ENCODE measurements at places on chromosomes 1 and 21.

DNA sequence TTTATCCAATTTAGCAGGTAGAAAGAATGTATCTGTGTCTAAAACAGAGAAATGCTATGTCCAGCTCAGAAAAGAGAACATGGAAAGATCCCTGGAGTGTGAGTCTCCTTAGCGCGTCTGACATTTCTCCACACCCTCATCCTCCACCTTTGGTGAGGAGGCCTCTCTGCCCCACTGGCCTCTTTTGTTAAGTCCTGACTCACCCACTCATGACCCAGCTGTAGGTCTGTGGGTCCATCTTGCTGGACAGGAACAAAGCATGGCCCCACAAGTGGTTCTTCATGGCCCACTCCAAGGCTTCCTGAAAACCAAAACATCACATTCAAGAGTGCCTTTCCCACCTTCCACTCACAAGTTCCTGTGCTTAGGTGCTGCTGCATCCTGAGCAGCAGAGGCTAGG, 15.8 kb downstream of the SEC16B start:
- no peak for DNase-seq

DNA sequence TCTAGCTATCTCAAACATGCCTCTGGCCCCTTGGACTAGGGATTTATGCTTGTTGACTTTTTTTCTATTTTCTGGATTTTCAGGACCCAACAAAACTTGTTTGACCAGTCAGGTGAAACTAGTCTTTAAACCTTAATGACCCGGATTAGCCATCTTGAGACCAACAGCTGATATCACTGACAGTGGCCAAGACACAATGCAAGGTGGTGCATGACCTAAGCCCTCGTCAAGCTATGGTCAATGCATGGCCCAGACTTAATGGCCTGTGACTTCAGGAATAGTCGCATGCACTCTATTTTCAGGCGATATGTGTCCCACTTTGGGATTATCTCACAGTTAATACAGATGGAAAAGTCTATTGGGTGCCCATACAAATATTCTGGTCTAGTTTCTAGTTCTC, 190.4 kb downstream of the ZBTB18 start:
- DNase-seq = no peak

GRCh38 chr1:185733818-185734735, at the start of gene HMCN1:
Gene HMCN1 (plus strand): TSS chr1:185734391. CDS start chr1:185734780, 389 bp downstream.
- peak; percentile 79 for DNase-seq

DNA sequence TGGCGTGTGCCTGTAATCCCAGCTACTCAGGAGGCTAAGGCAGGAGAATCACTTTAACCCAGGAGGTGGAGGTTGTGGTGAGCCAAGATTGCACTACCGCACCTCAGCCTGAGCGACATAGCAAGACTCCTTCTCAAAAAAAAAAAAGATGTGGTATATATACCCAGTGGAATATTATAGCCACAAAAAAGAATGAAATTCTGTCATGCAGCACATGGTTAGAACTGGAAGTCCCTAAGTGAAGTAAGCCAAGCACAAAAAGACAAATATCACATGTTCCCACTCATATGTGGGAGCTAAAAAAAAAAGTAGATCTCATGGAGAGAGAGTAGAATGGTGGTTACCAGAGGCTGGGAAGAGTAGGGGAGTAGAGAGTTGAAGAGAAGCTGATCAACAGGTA, 18.7 kb downstream of the PSMB4 start:
- DNase-seq = no peak

DNA sequence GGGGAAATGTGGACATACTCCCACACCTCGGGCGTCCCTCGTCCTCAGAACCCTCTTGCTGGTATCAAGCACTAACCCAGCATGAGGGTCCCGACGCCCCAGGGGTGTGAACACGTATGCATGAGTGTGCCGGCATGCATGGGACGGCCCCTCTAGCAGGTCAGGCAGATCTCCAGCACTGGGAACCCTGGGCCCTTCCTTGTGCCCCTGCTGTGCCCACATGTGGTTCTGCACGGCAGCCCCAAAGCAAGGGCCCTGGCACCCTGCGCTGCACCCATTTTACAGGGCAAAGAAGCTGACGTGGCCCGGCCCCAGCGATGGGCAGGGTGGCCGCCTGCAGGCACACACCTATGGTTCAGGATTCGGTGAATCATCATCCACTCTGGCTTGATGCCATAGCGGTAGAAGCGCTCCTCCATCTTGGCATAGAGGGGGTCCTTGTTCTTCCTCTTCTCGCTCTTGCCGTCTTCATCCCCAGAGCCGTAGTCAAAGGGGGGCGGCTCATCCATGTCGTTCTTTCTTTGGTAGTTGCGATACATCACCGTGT, 34.2 kb downstream of the CHD5 start:
- DNase-seq = no peak

- no peak for DNase-seq
These were observed 91.8 kb downstream of the DDX20 start for GRCh38 chr1:111847466-111847865.

DNA sequence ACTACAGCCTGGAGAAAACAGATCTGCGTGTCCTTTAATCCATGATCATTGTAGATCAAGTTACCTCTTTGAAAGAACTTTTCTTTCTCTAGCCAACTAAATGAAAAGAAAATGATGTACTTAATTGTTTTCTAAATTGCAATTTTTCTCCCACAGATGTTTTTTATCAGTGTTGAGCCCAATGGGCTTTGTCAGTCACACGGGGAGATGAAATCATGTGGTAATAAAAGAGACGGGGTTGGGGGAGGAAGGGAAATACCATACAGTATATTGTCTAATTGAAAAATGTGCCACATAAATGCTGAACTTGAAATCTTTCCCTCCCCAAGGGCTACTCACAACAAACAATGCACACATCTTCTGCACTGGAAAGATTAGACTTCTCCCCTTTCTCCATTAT, 58.4 kb downstream of the NTMT2 start:
- DNase-seq = peak; percentile 37

GRCh38 chr1:169161496-169162194, 55.2 kb downstream of the ATP1B1 start:
- no peak for DNase-seq

DNA sequence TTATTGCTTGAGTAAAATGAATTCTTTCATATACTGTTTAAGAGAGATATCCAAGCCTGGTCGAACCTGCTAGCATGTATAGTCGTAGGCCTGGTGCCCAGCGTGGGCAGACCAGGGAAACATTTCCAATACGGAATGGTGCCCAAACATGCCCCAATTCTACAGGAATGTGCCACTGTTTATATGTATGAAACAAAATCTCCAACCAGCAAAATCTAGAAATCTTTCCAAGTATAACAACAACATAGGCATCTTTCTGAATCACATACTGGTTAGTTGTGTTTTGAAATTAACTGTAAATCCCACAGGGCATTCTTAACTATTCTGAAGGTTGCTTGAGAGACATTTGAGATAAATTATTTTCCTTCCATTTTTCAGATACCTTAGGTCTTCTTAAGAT, 17.0 kb upstream of the ABCD3 start:
- DNase-seq = no peak

DNA sequence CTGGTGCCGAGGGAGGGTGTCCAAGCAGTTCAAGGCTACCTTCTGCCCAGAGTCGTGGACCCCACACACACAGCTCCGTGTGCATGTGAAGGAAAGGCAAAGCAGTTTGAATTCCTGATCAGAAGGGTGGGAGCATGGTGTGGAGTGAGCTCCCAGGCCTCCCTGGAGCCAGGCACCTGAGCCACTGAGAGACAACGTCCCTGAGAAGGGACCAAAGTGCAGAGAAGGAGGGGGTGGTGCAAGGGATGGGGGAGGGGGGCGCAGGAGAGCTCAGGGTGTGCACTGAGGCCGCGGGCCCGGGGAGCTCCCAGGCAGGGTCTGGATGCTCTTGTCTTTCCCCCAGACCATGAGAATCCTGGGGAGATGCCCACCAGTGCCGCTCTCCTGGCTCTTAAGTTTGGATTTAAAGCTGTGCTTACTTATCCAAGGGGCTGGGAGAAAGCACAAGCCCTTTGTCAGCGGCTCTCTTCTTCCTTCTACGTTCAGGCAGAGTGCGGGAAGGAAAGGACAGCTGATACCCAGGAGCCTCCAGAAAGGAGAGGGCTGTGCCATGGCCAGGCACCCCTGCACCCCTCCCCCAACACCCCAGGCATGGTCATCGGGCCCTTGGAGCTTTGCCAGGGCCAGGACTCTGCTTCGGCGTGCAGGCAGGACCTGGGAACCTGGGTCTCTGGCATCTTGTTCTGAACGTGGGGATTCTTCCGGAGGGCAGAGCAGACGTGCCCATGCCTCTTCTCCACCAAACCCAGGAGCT, 24.1 kb downstream of the ACTA1 start:
- DNase-seq = no peak

DNA sequence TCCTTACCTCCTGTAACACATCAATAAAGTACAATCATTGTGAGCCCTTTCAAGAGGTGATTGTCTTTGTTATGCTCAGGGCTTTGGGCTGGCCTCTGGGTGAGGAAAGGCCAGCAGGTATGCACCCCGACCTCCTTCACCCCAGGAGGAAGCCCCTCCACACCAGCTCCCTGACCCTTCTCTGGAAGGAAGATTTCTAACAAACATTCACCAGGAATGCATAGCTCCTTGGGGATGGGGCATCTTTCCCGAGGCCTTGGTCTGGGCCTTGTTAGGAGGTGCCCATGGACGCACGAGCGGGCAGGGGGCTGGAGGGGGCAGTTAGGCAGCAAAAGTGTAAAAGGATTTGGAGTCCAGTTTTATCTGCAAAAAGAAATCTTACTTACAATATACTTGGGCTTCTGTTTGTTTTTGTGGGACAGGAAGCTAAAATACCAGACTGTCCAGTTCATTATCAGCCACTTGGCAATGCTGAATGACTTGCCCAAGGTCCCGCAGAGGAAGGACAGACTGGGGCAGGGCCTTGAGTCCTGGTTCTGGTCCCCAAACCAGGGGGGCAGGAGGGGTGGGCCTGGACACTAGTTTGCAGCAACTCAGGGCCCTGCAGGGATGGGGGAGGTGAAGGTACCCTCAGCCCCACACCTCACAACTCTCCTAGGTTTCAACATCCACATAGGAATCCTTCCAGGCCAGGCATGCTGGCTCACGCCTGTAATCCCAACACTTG, 10.1 kb downstream of the ZC3H12A start:
- no peak for DNase-seq

DNA sequence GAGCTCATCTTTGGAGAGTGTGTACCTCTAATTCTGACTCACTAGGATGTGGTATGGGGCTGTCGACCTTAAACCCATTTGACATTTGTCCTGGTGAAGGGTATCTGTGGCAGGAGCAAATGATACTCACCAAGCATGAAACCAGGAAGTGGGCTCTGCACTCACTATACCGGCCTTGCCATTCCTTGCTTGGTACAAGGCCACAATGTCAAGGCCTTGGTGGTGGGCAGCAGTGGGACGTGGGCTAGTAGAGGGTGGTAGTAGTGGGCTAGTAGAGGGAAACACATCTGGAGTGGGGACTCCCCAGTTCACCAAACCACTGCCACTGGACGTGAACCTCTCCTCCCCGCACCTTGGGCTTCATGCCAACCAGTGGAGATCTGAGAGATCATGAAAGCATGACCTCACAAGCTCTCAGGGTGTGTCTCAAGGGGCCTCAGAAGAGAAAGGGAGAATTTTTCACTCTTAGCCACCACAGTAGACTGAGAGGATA, 11.5 kb downstream of the TNFSF4 start:
- DNase-seq = no peak

DNA sequence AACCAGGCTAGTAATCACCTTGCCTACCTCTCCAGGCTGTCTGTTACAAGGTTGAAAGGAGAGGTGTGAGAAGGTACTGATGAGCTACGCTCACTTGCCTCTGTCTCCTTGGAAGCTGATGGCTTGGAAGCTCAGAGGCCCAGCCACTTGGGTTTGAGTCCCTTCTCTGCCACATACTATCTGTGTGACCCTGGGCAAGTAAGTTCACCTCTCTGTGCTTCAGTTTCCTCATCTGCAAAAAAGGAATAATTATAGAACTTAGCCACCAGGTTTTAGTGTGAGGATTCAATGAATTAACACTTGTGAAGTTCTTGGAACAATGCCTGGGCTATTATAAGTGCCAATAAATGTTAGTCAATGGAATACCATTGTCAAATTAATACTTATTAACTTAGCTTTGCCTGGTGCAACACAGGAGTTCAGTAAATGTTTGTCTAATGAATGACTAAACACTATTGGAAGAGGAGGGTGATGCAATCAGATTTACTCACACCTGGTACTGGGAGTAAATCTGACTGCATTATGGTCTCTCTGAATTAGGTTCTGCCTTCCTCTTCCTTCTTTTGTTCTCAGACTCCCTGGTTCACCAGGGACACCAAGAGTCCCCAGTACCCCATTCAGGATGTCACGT, 55.5 kb downstream of the TRABD2B start:
- no peak for DNase-seq

DNA sequence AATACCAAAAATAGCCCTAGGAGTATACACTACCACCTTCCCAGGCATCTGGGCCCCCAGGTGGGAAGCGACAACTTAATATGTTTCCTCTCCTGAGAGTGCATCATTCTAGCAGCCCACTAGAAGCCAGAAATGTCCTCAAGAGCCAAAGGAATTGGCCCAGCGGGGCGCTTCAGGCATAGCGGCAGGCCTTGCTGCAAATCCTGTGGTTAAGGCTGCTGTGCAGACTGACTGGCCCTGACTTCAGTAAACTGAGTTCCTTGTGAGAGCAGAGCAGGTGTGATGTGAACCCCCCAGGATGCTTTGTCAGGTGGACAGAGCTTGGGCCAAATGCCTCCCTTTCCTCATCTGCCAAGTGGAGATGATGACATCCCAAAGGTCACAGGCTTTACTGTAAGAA, 29.7 kb upstream of the LDLRAP1 start:
- DNase-seq = no peak

GRCh38 chr1:206851341-206852010, 13.9 kb upstream of the IL20 start:
- peak; percentile 32 for DNase-seq

DNA sequence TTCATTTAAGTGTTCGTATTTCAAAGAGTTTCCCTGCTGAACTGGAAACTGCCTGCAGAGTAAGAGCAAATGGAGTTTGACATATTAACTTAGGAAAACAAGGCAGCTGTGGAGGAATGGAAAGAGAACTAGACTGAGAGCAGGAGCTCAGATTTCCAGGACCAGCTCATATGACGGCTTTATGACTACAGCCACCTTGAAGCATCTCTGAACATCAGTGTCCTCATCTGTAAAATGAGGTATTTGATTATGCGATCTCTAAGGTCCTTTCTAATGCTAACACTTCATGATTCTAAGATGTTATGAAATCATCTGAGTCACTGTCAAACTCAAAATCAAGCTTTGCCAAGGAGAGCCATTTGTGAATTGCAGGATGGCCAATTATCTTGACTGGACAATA, 112.3 kb downstream of the PRRX1 start:
- DNase-seq = no peak

DNA sequence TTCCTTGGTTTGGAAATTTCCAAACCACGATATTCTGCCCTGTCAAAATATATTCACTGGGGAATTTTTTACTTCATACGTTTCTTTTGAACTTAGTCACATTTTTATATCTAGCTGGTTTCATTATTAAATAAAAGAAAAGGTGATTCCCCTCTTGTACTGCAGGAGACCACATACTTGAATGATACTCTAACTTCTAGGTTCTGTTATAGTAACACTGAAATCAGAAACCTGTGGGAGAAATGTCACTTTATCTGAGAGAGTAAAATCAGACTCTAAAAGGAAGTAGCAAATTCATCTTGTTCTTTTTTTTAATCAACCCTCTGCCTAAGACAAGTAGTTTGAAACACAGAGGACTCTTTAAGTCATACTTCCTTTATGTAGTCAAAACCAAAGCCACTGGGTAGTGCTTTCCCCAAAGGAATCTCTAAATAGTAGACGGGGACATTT, 34.4 kb downstream of the MRPL39 start:
- DNase-seq = peak; percentile 16

- peak; percentile 80 for DNase-seq
These were observed at the start of gene WNT9A for GRCh38 chr1:227947676-227948492. Gene WNT9A (minus strand): TSS chr1:227947932. CDS start chr1:227947887, 45 bp downstream.

GRCh38 chr1:201793306-201793925, 35.5 kb upstream of the IPO9 start:
- DNase-seq = no peak
